Lung (tissue), 17 donors: ENCODE measurements at places on chromosomes 5 and 9. TPM values are rescaled to one million over a fixed set of nuclear protein-coding genes. Genes with fewer than 3 reads are reported as not detected.

GRCh38 chr9:110033869-110034268 lies 174.1 kb downstream of the C9orf152 start:
- peaks cover 11% of the 10 kb centered on the region for H3K4me1 ChIP-seq
- H3K36me3 ChIP-seq: no peaks in the 10 kb centered on the region
- no peak overlapping the region for H3K4me3 ChIP-seq
- DNase-seq: no peak
- peak overlapping the region; percentile 3 for H3K27ac ChIP-seq

- DNase-seq: no peak
- H3K4me3 ChIP-seq: peak overlapping the region; percentile 44
- peak overlapping the region; percentile 99 for H3K27ac ChIP-seq
- peaks cover 5% of the 10 kb centered on the region for H3K4me1 ChIP-seq
- H3K27me3 ChIP-seq: no peaks in the 10 kb centered on the region
Measured at GRCh38 chr9:136484153-136485048, 1.6 kb upstream of the SEC16A start.

DNA sequence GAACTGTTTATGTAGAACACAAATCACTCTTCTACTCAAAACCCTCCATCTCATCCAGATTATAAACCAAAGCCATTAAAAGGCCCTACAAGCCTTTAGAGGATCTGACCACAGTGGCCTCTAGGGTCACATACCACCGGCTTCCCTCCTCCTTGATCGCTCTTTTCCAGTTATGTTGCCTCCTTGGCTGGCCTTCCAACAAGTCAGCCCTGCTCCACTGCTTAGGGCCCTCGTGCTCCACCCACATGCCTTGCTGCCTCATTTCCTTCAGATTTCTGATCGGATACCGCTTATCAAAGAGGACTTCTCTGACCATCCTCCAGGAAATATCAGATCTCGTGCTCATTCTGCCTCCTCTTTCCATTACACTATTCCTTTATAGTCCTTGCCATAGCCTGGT lies 139.4 kb upstream of the RAI14 start:
- H3K4me3 ChIP-seq: no peak overlapping the region
- H3K36me3 ChIP-seq: no peaks in the 10 kb centered on the region
- DNase-seq: no peak
- H3K27me3 ChIP-seq: no peaks in the 10 kb centered on the region
- no peak overlapping the region for H3K27ac ChIP-seq

GRCh38 chr9:22154064-22154463 lies 145.0 kb upstream of the CDKN2B start:
- H3K4me3 ChIP-seq: no peak overlapping the region
- H3K36me3 ChIP-seq: no peaks in the 10 kb centered on the region
- H3K27ac ChIP-seq: no peak overlapping the region
- no peak for DNase-seq

DNA sequence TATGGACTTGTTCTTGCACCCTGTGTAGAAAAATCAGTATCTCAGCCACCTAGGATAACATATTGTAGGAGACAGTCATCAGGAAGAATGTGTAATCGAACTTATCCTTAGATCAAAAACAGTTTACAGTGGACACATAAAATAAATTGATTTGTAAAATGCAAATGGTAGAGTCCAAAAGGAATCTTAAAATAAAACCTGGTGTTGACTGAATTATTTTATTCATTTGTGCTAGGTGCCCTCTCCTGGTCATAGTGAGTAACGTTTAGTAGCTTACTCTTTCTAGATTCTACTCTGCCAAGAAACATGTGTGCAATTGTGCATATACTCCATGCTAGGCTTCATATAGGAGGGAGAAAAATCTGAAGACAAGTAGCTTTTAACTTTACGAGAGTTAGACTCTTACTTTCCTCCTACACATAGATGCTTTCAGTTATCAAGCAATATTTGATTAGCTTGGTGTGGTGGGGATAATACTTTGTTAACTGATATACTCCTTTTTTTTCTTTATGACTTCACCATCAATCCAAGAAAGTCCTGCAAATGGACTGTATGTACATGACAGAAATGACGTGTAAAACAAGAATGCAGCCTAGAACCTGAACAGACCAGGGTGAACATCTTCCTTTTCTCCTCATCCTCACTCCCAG lies 23.7 kb upstream of the LOX start:
- H3K36me3 ChIP-seq: no peaks in the 10 kb centered on the region
- H3K4me3 ChIP-seq: no peak overlapping the region
- H3K27me3 ChIP-seq: no peaks in the 10 kb centered on the region
- H3K27ac ChIP-seq: no peak overlapping the region
- DNase-seq: no peak

DNA sequence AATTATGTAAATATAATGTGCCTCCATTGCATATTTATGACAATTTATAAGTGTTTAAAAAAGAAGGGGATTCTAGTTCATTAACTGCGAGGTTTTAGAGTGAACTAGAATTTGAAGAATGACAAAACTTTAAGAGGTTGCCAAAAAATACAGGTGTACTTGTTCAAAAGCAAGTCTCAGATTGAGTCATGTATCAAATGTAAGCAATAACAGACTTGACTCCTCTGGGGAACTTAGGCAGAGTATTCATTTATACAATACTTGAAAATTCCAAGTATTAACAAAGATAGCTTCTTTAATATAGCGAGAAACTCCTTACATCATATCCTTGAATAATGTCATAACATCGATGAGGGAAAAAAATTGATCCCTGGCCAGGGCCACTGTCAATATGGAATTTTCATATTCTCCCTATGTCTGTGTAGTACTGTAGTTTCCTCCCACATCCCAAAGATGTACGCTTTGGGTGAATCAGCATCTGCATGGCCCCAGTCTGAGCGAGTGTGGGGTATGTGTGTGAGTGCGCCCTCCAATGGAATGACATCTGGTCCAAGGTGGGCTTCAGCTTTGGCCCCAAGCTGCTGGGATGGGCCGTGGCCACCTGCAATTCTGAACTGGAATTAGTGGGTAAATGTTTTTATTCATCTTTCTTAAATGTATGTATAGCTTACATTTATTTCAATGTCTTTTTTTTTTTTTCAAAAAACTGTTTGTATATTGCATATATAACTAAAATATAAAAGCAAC lies 70.1 kb downstream of the RIC1 start:
- peak; percentile 23 for DNase-seq
- H3K27me3 ChIP-seq: no peaks in the 10 kb centered on the region
- peak overlapping the region; percentile 63 for H3K27ac ChIP-seq
- no peak overlapping the region for H3K4me3 ChIP-seq
- peaks cover 2% of the 10 kb centered on the region for H3K36me3 ChIP-seq

- H3K27me3 ChIP-seq: no peaks in the 10 kb centered on the region
- peaks cover 1% of the 10 kb centered on the region for H3K4me1 ChIP-seq
- no peak overlapping the region for H3K4me3 ChIP-seq
- no peak for DNase-seq
Measured at GRCh38 chr5:143141652-143142051, 261.8 kb downstream of the NR3C1 start.

- no peak overlapping the region for H3K27ac ChIP-seq
- H3K27me3 ChIP-seq: no peaks in the 10 kb centered on the region
Measured at GRCh38 chr9:89969881-89970639, 365.2 kb downstream of the GADD45G start.

- H3K4me3 ChIP-seq: no peak overlapping the region
- H3K27ac ChIP-seq: no peak overlapping the region
- no peaks in the 10 kb centered on the region for H3K27me3 ChIP-seq
- H3K36me3 ChIP-seq: peaks cover 4% of the 10 kb centered on the region
- H3K4me1 ChIP-seq: no peaks in the 10 kb centered on the region
Measured at GRCh38 chr5:1040571-1040970, 32.0 kb downstream of the NKD2 start.

DNA sequence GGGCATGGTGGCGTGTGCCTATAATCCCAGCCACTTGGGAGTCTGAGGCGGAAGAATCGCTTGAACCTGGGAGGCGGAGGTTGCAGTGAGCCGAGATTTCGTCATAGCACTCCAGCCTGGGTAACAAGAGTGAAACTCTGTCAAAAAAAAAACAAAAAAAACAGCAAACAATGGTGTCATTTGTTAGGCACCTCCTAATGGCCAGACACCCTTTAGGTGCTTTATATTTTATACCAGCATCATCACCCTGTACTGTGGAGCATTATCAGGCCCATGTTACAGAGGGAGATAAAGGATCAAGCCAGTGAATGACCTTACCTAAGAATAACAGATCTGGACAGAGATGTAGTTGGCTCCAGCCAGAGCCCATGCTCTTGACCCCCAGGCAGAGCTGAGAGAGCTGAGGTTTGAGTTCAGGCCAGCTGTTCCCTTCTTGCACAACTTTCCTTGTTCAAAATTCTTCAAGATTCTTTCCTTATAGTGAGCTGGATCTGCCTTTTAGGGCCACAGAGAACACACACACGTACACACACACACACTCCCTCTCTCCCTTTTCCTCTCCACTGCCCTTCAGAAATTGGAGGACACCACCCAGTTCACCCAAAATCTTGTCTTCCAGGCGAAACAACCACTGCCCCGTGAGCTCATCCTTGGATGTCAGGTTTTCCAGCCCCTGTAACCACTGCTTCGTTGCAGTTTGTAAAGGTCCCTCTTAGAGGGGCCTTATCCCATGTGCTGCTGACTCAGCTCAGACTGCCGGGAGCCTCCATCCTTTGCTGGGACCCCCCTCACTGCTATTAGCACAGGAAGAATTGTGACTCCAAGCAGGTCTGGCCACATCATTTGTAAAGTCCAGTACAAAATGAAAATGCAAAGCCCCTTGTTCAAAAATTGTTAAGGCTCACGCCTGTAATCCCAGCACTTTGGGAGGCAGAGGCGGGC lies 10.4 kb upstream of the PTGES start:
- peaks cover 25% of the 10 kb centered on the region for H3K4me1 ChIP-seq
- H3K36me3 ChIP-seq: no peaks in the 10 kb centered on the region
- H3K27me3 ChIP-seq: no peaks in the 10 kb centered on the region
- peak overlapping the region; percentile 26 for H3K27ac ChIP-seq
- DNase-seq: peak; percentile 94

GRCh38 chr5:57887851-57888621 lies 405.4 kb upstream of the ACTBL2 start:
- H3K36me3 ChIP-seq: no peaks in the 10 kb centered on the region
- peaks cover 9% of the 10 kb centered on the region for H3K4me1 ChIP-seq
- peak; percentile 57 for DNase-seq
- no peak overlapping the region for H3K27ac ChIP-seq

GRCh38 chr9:21965401-21965951 lies 28.7 kb downstream of the CDKN2A start:
- H3K27ac ChIP-seq: no peak overlapping the region
- H3K4me1 ChIP-seq: peaks cover 8% of the 10 kb centered on the region
- H3K4me3 ChIP-seq: no peak overlapping the region

- H3K27ac ChIP-seq: no peak overlapping the region
- peak; percentile 92 for DNase-seq
- no peaks in the 10 kb centered on the region for H3K27me3 ChIP-seq
- no peaks in the 10 kb centered on the region for H3K36me3 ChIP-seq
- no peaks in the 10 kb centered on the region for H3K4me1 ChIP-seq
Measured at GRCh38 chr5:117201001-117201400, 626.4 kb upstream of the SEMA6A start.

DNA sequence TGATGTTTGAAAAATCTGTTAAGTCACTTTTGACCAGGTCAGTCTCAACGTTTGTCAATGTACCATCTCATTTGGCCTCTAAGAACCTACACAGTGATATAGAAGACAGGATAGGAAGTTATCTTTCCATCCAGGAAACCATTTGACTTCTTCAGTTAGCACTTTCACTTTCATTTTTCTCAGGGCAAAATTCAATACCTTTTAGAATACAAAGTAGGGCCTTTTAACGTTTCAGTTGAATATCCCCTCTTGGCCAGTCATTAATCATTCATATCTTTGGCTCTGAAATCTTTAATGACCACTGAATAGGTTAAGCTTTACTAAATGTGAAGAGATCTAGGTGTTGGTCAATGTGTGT lies 101.1 kb upstream of the GNAQ start:
- no peaks in the 10 kb centered on the region for H3K27me3 ChIP-seq
- no peak overlapping the region for H3K27ac ChIP-seq
- peak; percentile 18 for DNase-seq
- no peaks in the 10 kb centered on the region for H3K36me3 ChIP-seq
- H3K4me1 ChIP-seq: no peaks in the 10 kb centered on the region
- H3K4me3 ChIP-seq: no peak overlapping the region

DNA sequence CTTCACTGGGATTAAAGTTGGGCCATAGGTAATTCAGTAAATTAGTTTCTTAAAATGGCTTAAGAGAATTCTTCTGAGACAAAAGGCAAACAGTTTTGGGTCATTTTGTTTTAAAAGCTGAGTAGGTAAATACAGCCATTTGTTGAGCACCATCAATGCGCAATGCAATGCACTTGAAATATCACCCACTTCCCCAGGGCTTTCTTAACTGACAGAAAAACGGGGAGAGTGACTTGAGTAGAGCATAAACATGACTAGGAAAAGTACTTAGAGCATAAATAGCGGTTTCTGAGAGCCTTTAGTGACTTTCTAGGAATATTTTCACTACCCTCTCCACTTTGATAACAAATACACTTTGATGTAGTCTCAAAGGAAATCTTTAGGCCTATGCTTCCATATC lies 27.2 kb downstream of the MLANA start:
- DNase-seq: no peak
- H3K4me3 ChIP-seq: no peak overlapping the region
- no peaks in the 10 kb centered on the region for H3K27me3 ChIP-seq
- H3K27ac ChIP-seq: no peak overlapping the region
- no peaks in the 10 kb centered on the region for H3K4me1 ChIP-seq

DNA sequence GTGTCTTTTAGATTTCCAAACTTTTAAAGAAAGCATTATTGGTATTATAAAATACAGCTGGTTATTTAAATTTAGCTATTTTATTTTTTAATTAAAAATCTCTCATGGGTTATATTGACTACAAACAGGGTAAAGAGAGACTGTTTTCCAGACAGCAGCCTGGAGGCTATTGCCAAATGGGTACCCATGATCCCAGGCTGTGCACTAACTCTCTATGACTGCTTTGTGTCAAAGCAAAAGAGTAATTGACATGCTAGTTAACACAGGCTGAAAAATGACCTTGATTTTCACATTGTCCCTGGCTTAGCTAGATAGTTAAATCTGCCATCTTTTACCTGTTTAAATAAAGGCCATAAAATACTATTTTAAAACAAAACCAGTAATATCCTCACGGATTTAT lies 589.7 kb downstream of the ANXA1 start:
- no peak overlapping the region for H3K27ac ChIP-seq
- no peak for DNase-seq
- no peaks in the 10 kb centered on the region for H3K4me1 ChIP-seq
- no peaks in the 10 kb centered on the region for H3K27me3 ChIP-seq
- H3K36me3 ChIP-seq: no peaks in the 10 kb centered on the region

FBP2 gene
- 0.88 TPM for total RNA-seq

GPR150 gene
- total RNA-seq: 0.28 TPM

AGXT2 gene
- total RNA-seq: not detected

PDLIM4 gene
- 7.3 TPM for total RNA-seq

CSF2 gene
- 0.37 TPM for total RNA-seq

GAS1 gene
- total RNA-seq: 21.2 TPM

SPATA31A3 gene
- total RNA-seq: not detected

GMCL2 gene
- not detected for total RNA-seq

HMCN2 gene
- 5.2 TPM for total RNA-seq

SPAG8 gene
- total RNA-seq: 20.6 TPM

HEMGN gene
- 0.34 TPM for total RNA-seq
